ENCODE measurements at places on chromosomes 3 and 15. TPM values are rescaled to one million over a fixed set of nuclear protein-coding genes. Genes with fewer than 3 reads are reported as not detected.
A peak's percentile ranks its signal among the peaks of the same experiment; 100 is the strongest.

GRCh38 chr3:75906555-75907112 is 121.3 kb upstream of the ZNF717 start:
- peak; percentile 31 for DNase-seq

GRCh38 chr15:52105846-52106245 is 6.7 kb downstream of the BCL2L10 start:
- peak; percentile 69 for DNase-seq

DNA sequence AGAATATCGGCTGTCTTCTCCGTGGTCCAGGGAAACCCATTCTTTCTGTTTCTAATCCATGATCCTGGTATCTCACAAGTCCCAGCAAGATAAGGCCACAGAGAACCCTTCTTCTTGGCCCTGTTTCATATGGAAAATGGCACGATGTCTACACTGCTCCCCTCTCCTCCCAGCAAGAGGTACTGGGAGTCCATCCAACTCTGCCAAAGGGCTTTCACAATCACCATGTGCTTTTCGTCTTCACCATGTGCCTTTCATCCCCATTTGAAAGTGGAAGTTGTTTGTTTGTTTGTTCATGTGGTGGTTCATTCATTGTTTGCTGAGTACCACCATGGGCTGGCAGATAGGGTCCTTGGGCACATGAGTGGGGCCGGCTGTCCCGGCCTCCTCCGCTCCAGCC is 5.5 kb downstream of the ITIH3 start:
- no peak for DNase-seq

GRCh38 chr3:65619451-65619881 is 419.3 kb downstream of the MAGI1 start:
- DNase-seq = no peak

DNA sequence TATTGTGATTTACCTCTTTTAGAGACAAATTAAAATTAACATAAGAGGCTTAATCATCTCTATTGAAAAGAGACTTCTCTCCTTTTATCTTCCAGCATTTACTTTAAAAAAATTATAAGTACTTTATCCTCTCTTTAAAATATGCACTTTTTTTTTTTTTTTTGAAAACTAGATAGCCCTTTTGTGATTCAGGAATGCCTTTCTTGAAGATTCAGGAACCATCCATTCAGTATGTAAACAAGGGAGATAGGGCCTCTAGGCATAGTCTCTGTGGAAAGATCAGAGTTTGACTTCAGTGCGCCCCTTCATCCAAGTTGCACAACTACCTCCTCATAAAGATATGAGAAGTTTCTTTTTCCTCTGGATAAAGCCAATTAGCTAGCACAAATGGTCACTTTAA is 1163.7 kb downstream of the SI start:
- no peak for DNase-seq

GRCh38 chr3:190017521-190018288 is 103.0 kb downstream of the P3H2 start:
- peak; percentile 70 for DNase-seq

DNA sequence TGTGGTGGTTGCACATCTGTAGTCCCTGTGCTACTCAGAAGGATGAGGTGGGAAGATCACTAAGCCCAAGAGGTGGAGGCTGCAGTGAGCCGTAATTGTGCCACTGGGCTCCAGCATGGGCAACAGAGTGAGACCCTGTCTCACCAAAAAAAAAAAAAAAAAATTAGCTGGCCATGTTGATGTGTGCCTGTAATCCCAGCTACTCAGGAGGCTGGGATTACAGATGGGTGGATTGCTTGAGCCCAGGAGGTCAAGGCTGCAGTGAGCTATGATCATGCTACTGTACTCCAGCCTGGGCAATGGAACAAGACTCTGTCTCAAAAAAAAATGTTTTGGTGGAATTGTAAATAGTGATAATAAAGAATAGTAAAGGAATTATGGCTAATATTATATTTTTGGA is 9.9 kb downstream of the ATRIP start:
- no peak for DNase-seq

DNA sequence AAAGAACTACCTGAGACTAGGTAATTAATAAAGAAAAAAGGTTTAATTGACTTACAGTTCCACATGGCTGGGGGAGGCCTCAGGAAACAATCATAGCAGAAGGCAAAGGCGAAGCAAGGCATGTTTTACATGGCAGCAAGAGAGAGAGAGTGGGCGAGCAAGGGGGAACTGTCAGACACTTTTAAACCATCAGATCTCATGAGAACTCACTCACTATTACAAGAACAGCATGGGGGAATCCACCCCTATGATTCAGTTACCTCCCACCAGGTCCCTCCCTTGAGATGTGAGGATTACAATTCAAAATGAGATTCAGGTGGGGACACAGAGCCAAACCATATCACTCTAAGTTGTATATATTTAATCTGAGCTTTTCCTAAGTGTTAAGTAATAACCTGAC is 79.0 kb upstream of the MLF1 start:
- DNase-seq = no peak

DNA sequence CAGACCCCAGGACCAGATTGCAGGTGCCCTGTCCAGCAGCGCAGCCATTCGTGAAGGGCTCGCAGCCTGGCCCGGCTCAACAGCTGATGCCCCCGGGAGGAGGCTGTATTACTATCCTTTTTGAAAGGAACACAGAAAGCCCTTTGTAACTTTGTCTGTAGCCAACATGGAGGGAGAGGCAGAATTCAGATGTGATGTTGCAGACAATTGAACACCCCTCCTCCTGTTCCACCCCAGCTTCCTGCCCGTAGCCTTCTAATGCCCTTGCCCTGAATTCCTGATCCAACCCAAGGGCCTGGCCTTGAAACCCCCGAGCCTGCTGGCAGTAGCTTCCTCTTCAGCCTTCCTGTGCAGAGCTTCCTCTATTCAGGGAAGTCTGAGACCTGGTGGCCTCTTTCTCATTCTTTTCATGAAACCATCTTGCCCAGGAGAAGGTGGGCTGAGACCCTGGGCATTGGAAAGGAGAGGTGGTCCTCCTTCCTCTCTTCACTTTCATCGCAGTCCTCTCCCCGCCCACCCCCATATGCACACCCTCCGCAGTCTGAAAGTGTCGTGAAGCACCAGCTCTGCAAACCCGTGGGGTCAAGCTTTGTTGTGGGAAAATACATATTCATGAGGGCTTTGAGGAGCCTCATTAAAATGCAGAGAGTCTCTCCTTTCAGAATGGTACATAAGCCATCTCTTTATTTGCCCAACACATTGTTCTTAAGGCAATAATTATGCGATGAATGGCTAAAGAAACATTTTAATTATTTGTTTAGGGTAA is 109.2 kb downstream of the APBA2 start:
- DNase-seq = no peak

GRCh38 chr3:173529062-173529711 is 131.6 kb downstream of the NLGN1 start:
- DNase-seq = peak; percentile 38

TMCO5A gene
- not detected for total RNA-seq

GOLGA8Q gene
- total RNA-seq = 0.83 TPM

ATR gene
- total RNA-seq = 43.2 TPM

CLDN18 gene
- not detected for total RNA-seq

CCDC39 gene
- total RNA-seq = not detected

CADM2 gene
- not detected for total RNA-seq

ATP6V1A gene
- total RNA-seq = 70.6 TPM
